ENCODE measurements at places on chromosomes 1 and 21.

DNA sequence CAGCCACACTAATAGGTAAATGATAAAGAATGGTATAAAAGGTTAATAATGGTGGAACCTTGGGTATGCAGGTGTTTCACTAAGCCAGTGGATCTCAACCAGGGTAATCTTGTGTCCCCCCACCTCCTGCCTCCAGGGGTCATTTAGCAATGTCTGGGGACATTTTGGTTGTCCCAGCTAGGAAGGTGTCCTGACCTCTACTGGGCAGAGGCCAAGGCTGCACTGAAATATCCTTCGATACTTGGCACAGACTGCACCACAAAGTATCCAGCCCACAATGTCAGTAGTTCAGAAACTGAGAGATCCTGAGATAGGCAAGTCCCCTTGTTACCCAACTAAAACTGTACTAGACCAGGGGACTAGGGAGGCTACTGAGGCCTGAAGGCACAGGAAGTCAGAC is 113.6 kb upstream of the TIAM1 start:
- DNase-seq: no peak

DNA sequence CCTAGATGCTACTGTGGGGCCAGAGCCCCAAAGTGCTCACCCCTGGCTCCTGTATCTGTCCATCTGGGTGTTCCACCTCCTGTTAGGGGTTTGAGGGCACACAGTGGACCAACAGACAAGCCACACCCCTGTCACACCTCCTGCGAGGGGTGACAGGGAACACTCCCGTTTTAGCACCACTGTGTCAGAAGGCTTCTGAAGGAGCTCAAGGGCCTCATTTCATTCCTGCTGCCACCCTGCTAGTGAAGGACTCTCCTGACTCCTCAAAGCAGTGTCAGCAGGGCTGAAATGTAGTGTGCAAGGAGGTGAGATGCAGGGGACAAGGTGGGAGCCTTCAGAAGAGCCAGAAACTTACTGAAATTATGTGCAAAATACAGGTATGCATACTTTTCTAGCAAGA is 174.6 kb downstream of the GPATCH2 start:
- DNase-seq: no peak

- no peak for DNase-seq
Measured at GRCh38 chr1:235532360-235532759, 28.1 kb upstream of the B3GALNT2 start.

- no peak for DNase-seq
Measured at GRCh38 chr1:226549937-226550671, 1.5 kb downstream of the STUM start.

DNA sequence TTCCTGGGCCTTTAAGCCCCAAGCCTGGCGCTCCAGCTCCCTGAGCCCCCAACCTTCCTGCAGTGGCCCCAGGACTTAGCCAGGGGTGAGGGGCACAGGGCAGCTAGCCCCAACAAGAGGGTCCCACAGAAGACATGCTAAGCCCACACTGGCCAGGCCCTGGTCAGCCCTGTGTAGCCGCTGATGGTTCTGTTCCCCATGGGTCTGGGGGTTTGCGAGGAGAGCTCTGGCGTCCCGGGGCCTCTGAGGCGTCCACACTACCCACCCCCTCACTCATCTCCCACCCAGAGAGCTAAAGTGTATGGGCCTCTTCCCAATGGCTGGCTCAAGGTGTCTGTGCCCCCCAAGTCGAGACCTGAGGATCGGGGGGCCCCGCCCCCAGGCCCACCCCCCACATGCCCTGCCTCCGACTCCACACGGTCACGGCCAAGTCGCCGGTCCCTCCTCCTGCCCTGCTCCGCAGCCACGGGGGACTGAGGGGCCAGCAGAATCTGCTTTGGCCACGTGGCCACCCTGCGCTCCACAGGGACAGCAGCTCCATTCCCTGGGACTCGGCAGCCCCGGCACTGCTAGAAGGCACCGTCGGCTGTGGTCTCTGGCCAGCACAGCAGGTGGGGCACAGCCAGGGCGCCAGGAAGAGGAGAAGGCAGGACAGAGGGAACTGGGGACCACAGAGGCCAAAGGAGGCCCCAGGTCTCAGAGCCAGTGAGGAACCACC is 7.8 kb downstream of the TNFRSF18 start:
- DNase-seq: no peak

- no peak for DNase-seq
Measured at GRCh38 chr1:10387677-10388386, 11.0 kb upstream of the PGD start.

GRCh38 chr1:25245809-25246599 is 1.2 kb downstream of the RSRP1 start:
- no peak for DNase-seq

- no peak for DNase-seq
Measured at GRCh38 chr1:245856944-245857531, 650.0 kb downstream of the SMYD3 start.

DNA sequence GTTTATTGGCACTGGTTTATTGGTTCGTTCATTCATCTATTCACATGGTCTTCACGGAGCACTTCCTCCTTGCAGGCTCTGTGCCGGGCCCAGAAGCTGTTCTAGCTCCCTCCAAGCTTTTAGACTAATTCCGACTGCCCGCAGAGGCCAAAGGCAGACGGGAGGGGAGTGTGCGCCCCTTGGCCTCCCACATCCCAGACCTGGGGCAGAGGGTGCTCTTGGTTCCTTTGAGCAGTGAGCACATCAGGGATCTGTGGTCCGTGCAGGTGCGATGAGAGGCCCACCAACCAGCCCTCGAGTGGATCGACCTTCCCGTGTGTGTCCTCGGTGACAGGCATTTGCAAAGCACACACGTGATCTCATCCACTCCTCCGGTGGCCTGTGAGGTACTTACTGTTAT is 38.7 kb upstream of the TNFRSF1B start:
- DNase-seq: no peak

DNA sequence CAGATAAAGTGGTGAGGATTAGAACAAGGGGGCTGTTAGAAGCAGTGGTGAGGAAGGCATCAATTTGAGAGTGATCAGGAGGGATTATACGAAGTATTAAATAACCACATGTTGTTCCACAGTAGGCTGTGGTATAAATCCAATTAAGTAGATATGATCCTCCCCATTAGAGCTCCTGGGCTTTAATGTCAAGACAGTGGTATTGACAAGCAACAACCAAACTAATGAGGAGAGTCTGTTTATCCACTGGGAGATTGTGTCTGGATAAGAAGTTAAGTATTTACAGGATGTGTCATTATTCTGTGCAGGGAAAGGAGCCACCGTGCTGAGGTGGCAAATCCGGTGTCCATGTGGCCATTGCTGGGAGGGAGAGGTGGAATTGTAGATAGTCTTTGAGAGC is 5.8 kb downstream of the ACTN2 start:
- DNase-seq: no peak

DNA sequence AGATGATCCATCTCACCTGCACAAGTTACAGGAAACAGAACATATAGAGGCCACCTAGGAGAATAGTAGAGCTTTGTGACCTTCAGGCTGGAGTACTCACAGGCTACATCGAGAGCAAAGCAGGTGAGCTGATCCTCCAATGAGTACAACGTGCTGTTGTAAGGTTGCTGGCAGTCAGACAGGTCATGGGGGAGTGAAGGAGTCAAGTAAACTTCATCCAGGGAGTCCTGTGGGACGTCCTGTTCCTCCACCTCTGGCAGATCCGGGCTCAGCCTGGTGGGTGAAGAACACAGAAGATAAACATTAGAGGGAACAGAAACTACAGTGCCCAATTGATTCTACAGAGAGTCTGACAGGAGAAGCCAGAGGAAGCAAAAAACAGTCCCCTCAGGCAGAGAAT is 62.5 kb downstream of the PRKAB2 start:
- DNase-seq: no peak

DNA sequence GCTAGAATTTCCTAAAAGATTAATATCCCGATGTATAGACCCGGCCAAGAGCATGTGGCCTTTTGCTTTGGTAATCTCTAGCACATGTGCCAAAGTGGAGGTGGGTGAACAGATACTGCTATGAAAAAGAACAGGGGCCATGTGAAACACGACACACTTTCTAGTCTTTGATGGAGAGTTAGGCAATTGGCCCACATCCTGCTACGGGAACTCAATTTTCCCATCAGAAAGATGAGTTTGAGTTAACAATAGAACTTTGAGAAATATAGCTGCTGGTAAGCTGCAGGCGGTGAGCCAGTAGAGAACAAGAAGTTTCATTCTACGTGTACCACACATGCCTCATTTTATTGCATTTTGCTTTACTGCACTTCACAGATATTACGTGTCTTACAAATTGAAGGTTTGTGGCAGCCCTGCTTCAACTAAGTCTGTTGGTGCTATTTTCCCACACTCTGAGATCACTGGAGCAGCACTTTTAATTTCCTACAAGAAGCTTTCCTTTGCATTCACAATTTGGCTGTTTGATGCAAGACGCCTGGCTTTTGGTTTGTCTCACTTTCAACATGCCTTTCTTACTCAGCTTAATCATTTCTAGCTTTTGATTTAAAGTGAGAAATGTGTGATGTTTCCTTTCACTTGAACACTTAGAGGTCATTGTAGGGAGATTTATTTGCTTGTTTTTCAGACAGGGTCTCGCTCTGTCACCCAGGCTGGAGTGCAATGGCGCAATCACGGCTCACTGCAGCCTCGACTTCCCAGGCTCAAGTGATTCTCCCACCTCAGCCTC is 46.3 kb downstream of the HTR6 start:
- DNase-seq: no peak

DNA sequence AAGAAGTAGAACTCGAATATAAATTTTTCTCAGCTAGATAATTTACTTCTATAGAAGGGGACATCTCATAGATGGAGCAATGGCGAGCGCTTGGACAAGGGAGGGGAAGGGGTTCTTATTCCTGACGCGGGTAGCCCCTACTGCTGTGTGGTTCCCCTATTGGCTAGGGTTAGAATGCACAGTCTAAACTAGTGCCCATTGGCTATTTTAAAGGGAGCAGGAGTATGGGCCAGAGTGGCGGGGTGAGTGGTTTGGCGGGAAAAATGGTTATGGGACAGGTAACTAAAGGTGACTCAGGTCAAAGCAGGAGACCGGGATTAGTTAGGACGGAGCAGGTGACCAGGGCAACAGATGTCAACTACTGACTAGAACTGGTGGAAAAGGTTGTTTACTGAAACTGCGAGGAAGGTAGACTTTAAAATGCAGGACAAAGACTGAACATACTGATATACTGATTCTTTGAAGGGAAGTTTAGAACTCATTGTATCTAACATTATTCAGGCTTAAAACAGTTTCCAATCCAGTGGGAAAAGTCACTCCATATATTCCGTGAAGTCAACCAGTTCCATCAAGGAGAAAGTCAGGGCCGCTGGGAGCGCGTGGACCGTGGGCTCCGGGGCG is 940 bp upstream of the ATAD3A start:
- DNase-seq: no peak

DNA sequence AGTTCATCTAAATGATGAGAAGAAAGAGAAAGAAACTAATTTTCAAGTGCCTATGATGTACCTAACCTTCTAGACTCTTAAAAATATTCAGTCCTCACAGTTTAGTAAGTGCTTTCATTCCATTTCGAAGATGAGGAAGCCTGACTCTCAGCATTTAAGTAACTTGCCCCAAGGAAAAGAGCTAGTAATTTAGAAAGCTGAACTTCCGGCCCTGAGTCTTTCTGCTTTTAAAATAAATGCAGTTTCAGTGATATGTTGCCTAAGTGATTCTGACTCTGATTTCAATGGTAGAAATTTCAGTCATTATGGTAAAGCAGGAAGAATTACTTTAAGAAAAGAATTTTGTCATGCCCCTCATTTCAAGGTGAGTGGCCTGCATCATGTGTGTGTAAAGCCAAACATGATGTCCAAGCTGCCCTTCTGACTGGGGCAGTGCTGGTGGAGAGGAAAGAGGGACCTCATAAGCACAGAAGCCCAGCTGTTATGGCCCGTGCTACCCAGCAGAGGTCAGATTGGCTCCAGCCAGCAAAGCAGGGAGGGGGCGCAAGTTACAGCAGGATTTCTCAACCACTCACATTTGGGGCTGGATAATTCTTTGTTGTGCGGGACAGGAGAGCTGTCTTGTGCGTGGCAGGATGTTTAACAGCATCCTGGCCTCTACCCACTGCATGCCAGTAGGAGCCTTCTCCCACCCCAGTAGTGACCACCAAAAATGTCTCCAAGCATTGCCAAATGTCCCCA is 10.7 kb downstream of the ATP1A4 start:
- no peak for DNase-seq

- DNase-seq: no peak
Measured at GRCh38 chr1:232686346-232686745, 56.4 kb upstream of the SIPA1L2 start.
